ENCODE measurements at places on chromosomes 2 and 18.

GRCh38 chr18:23178201-23178600 lies 42.9 kb downstream of the CABLES1 start:
- no peak for DNase-seq

DNA sequence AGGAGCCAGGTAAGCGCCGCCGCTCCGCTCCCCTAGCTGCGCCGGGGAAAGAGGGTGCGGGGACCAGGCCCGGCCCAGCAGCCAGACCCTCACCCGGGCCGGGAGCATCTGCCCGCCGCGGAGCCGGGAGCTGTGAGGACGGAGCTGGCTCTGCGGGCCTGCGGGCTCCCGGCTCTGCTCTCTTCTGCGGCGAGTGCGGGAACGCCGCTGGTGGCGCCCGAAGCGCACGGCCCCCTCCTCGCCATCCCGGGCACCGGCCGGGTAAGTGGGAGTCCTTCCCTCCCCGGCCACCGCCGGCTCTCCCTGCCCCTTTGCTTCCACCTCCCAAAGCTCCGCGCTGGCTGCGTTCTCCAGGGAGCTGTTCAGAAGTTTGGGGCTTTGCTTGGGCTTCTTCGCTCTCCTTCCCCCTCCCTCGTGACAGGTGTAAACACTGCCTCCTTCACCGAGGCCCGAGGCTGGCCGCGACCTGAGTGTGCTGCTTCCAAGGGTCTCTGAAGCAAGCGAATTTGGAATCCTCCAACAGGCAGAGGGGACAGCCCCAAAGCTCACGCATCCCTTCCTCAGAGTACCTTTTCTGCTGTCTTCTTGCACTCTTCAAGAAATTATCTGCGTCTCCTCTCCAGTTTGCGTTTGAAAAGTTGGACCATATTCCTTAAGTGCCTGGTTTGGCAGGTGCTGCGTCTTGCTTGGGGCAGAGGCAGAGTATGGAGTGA lies 632 bp downstream of the AFTPH start:
- no peak for DNase-seq

GRCh38 chr2:160387558-160388262 lies 105.9 kb downstream of the RBMS1 start:
- no peak for DNase-seq

DNA sequence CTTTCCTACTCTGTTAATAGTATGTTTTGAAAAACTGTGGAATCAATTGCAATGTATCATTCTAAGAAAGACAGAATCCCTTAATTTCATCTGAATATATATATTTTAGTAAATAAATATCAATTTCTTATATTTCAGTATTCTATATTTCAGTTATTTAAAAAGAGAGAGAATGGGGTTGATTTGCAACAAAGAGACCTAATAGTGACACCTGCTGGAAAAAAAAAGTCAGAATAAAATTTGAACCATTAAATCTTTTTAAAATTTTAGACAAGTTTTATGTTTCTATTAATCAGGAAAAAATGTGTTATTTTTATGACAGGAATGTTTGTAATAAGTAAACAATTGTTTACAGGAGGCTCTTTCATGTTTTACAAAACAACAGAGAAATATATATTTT lies 20.7 kb upstream of the CCNT2 start:
- no peak for DNase-seq

DNA sequence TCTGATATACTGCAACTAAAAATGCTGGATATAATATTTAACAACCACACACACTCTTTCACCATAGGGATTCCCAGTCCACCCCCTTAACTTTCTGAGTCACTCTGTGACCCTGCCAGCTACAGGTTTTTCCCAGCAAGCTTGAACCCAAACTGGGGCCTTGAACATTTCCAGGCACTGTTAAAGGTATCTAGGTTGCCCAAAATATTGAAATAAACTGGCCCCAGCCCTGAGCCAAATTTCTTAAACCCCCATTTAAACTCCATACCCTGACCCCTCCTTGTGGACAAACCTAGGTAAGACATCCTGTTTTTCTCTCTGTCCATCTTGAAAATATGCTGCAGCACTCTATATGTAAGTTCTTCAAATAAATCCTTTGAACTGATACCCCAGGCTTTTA lies 19.7 kb upstream of the DCTN1 start:
- no peak for DNase-seq

GRCh38 chr18:49025767-49026500 lies 75.2 kb upstream of the SMAD7 start:
- DNase-seq: no peak

GRCh38 chr2:172370821-172371455 lies 56.4 kb upstream of the ITGA6 start:
- DNase-seq: no peak

DNA sequence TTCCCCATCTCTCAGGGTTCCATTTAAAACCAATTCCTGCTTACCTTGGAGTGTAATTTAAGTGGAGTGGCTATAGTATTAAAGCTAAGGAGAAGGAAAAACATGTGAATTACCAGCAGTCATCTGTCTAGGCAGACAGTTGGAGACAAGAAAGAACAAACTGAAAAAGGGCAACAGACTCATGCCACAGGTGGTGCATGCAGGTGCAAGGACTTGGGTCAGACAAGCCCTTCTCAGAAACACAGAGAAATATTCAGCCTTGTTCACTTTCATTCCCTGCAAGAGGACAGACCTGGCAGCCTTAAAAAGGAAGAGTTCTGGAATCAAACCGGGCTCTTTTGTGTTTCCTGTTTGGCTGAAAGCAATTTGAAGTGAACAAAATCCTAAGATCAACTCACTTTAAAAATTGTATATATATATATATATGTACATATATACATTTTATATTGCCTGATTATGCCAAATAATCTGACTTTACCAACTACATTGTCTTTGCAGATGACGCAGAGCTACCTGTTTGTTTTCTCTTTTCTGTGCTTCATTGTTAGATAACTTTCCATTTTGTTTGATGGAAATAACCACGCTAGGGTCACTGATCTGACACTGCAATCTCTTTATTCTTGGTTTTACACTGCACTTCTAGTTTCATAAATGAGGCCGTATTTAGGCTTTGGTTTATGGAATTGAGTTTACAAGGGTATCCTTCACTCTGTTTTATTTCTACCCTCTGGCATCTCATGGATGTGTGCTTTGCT lies 35.1 kb upstream of the VPS54 start:
- no peak for DNase-seq

DNA sequence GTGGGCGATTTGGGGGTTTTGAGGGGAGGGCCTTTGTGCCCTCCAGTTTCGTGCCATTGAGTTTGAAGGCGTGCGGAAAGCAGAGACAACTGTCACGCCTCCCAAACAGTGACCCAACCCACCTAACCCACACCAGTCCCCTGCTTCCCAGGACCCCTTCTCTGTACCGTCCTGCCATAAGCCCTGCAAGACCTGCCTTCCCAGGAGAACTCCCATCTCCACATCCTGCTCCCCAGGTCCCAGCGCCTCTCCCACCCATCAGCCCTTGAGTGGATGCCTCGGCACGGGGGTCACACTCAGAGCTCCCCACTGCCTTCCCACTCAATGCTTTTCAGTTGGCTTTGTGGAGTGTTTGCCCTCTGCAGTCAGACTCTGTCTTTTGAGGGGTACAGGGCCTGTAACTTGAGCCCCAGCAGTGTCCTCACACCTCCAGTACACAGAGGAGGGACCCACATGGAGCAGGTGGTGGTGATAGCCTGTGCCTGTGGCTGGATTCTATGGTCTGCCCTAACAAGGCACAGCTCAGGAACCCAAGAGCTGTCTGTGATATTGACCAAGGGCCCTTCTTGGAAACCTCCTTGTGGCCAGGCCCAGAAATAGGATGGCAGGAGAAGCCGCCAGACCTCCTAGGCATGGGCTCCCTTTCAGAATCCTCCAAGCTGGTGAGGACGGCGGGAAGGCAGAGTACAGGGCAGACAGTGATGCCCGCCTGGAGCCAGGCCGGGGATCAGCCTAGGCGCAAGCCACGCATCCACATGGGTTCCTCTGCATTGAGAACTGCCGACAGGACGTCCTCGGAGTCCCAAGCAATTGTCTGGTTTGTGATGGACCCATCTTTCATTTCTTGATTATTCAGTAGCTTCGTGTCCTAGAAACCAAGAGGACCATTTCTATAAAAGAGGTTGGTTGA lies 44.4 kb upstream of the SMAD7 start:
- no peak for DNase-seq

DNA sequence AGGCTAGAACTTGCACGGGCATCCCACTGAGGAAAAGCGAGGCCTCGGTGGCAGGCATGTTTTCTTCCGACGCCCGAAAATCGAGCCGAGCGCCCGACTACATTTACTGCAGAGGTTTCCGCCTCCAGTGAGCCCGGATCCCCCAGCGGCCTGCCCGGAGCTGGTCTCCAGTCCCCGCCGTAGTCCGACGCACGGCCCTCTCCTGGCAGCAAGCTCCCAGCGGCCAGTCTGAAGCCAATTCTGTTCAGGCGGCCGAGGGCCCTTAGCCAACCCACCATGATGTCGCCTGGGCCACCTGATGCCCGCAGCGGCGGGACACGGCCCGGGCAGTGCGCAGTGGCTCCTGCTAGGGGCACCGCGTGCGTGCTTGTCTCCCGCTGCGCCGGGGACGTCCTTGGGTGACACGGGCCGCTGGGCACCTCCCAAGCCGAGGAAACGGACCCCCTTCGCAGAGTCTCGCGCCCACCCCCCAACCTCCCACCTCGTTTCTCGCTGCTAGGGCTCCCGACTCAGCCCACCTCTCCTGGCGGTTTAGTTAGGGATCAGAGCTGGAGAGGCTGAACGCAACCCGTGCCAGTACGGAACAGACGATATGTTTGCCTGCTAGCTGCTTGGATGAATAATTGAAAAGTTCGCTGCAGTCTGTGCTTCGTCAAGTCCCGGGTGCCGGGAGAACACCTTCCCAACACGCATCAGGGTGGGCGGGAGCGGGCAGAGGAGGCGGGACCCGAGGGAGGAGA lies 5.3 kb downstream of the ONECUT2 start:
- DNase-seq: no peak

GRCh38 chr2:230937362-230937761 lies 12.3 kb upstream of the GPR55 start:
- DNase-seq: no peak

DNA sequence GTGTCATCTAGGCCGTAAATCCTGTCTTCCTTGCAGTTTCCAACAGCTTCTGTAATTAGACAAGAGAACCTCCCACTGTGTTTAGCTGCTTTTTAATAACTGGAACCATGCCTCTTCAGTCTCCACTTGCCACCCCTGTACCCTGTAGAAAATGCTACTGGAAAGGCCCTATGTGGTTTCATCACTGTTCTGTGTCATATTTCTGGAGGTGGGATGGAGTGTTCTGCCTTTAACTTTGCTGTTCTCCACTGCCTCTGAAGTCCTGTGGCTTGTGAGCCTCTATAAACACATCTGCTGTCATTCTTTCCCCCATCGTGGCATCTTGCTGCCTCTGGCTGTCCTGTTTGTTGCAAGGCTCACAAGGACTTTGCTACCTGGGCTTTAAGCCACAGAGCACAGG lies 17.9 kb downstream of the MGAT5 start:
- no peak for DNase-seq

GRCh38 chr2:232434091-232434490 lies 21.9 kb upstream of the ALPI start:
- no peak for DNase-seq

DNA sequence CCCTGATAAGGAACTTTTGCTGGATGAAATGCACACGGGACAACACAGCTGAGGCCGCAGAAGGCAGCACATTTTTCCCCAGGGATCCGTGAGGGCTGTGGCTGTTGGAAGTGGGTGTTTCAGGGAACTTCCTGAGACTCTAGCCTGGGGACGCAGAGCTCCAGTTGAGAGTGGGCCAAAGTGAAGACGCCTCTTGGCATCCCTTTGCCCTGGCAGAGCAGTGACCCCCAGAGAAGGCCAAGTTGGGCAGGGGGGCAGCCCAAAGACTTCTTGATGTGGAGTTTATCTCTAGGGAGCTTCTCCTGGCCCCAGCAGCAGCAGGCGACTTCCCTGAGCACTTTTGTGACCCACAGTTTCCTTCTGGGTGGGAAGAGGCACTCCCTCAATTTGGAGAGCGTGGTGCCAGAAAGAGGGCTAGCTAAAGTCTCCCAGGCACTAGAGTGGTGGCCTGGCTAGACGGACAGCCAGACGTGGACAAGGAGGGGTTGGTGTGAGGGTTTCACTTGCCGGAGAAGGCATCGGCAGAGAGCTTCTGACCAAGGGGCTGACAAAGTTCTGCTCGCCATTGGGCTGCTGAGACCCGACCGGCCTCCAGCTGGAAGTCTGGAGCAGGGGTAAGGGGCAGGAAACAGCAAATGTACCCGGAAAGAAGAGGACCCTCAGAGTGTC lies 108.8 kb downstream of the ACKR3 start:
- DNase-seq: no peak

- no peak for DNase-seq
Measured at GRCh38 chr2:15127301-15127700, 433.8 kb downstream of the NBAS start.

DNA sequence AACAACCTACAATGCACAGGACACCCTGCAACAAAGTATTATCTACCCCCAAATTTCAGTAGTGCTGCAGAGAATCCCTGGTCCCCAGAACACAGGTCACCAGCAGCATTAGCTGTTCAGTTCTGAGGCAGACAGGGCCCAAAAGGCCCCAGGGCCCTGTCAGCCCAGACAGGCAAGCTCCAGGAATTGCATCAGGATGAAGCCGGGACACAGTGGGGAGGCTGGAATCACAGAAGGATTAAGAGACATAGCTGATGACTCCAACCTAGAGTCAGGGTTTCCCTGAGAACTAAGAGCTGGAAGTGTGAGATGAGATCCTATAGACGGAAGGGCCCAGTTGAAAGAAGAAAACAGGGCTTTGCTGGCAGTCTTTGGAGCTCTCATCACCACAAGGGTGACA lies 148.1 kb downstream of the GALNT14 start:
- no peak for DNase-seq

GRCh38 chr2:217642944-217643343 lies 359.9 kb downstream of the TNS1 start:
- no peak for DNase-seq

DNA sequence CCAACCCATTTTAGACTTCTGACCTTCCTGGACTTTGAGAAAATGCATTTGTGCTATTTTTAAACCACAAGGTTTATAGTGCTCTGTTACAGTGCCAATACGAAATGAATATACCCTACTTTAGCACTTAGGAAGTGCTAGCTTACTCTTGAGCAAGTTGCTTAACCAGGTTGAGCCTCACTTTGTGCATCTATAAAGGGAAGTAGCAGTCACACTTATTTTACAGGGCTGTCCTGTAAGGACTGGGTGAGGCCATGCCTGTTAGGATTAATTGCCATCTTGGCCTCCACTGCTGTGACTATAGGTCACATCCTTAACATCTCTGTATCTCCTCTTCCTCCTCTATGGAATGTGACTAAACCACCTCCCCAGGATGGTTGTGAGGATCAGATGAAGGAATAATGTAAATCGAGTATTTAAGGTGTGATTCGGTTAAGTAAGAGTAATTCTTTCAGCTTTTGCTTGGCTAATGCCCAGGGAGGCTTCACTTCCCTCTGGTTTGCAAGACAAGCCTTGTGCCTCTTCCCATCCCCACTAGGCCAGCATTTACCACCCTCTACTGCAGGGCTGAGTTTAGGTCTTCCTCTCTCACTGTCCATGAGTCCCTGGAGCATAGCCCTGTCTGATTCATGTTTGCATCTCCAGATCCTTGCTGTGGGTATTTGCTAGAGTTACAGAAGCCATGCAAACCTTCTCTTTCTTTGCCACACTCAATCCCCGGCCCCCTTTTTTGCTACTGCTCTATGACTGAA lies 341.2 kb downstream of the ZNF521 start:
- no peak for DNase-seq

GRCh38 chr2:17242813-17243485 lies 275.3 kb downstream of the RAD51AP2 start:
- no peak for DNase-seq

Data from stimulated activated CD8-positive, alpha-beta memory T cell treated with anti-CD3 and anti-CD28 coated beads, Interleukin-4, amount 100 ng/mL, for 1 hour (primary cell).